ENCODE measurements at places on chromosomes 2 and 18.

DNA sequence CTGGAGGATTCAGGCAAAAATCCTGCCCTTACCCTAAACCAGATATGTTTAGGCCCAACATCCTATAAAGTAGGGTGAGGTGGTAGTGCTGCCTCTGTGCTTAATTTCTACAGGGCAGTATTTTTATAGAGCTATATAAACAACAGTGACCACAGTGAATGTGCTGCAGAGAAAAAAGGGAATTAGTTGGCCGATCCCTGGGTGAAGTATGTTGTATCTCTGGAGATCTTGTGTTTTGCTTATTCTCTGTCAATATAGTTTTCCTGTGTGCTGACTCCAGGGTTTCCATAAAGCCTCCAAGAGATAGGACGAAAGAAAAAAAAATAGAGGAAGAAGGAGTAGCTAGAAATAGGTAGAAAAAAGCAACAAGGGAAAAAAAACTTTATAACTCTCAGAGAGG lies 88.9 kb upstream of the THOC1 start:
- DNase-seq, result no peak

GRCh38 chr2:149472413-149472812 lies 115.2 kb downstream of the MMADHC start:
- DNase-seq, result no peak

DNA sequence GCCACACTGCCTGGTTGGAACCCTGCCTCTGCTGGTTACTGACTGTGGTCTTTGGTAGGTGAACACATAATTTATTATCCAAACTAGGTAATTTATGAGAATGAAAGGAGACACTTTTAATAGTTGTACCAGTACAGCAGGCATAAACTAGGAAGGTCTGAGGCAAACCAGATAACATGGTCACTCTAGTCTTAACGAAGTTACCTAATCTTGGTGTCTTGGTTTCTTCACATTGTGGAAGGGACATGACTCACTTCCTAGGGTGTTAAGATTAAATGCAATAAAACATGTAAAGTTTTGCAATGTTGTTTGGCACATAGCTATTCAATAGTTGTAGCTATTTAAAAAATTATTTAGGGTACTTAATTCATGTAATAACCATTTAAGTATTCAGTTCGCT lies 23.3 kb downstream of the SPTBN1 start:
- DNase-seq, result peak; percentile 33

GRCh38 chr2:19630921-19631320 lies 270.9 kb downstream of the TTC32 start:
- no peak for DNase-seq

DNA sequence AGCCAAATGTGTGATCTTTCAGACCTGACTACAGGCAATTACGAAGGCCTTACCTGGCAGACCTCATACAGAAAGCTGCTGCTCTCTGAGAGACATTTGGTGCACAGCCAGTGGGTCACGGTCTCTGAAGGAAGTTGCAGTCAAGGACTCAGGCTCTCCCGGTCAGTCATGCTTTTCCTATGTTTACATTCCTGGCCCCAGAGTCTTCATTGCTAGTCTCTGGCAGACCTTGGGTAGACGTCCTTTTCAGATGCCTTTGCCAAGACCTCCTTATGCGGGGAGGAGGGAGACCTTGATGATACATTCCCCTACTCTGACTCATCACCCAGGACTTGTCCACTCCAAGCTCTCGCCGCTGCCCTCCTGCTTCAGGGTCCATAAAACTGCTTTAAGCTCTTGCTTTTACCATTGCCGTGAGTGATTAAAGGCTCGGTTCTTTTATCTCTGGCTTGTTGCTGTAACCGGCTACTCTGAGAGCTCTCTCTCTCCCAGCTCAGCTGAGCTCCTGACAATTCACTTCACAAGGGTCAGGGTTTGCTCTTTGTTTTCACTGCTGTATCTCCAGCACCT lies 62.0 kb upstream of the SLC35F5 start:
- no peak for DNase-seq

DNA sequence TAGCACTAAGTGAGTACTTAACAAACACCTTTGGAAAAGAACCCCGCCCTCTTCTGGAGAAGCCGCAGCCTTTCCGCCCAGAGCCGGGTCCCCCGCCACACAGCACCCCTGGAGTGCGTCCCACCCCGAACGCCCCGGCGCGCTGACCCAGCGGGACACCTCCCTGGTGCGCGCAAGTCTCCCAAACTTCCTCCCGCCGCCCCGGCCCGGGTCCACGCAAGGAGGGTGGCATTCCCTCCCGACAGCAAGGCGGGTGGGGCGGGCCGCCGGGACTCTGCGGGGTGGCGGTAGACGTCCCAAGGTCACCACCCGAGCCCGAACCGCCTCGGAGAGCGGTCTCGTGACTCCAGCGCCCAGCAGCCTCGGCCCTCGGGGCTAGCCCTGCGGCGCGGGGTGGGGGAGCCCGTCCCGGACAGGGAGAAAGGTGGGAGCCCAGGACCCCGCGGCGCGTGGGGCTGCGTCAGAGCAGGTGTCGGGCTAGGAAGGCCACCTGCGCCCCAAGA lies 598 bp downstream of the CCDC93 start:
- DNase-seq, result peak; percentile 66

DNA sequence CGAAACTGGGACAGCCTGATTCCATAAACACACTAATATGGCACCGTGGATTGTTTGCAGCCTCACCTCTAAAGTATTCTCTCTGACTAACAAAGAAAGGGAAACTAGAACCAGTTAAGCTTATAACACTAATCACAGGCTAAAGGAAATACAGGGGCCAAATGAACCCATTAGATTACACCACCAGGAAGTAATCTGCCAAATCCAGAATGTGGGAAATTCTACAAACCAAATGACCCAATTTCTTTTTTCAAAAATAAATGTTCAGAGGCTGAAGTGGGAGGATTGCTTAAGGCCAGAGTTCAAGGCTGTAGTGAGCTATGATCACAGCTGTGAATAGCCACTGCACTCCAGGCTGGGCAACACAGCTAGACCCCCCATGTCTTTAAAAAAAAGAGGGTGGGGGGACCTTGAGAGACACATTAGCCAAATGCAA lies 1.5 kb upstream of the MPPE1 start:
- DNase-seq, result peak; percentile 78

DNA sequence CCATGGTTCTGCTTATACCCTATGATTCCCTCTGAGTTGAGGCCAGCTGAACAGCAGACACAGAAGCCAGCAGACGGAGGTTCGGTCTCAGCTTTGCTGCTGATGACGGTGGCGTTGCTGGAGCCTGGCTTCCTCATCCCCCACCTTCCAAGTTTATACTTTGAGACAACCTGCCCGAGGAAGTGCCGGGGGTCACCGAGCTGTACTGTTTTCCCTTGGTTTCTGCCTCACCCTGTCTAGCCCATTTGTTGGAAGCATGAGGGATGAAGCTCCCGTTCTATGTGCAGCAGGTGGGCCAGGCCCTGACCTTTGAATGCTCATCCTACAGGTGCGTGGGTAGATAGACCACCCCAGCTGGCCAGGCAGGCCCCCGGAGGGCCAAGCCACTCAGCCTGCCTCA lies 117.3 kb downstream of the MYCN start:
- no peak for DNase-seq

- DNase-seq, result peak; percentile 40
Measured at GRCh38 chr2:26982102-26982742, 11.8 kb downstream of the MAPRE3 start.

GRCh38 chr2:196534495-196534894 lies 105.0 kb upstream of the CCDC150 start:
- no peak for DNase-seq

DNA sequence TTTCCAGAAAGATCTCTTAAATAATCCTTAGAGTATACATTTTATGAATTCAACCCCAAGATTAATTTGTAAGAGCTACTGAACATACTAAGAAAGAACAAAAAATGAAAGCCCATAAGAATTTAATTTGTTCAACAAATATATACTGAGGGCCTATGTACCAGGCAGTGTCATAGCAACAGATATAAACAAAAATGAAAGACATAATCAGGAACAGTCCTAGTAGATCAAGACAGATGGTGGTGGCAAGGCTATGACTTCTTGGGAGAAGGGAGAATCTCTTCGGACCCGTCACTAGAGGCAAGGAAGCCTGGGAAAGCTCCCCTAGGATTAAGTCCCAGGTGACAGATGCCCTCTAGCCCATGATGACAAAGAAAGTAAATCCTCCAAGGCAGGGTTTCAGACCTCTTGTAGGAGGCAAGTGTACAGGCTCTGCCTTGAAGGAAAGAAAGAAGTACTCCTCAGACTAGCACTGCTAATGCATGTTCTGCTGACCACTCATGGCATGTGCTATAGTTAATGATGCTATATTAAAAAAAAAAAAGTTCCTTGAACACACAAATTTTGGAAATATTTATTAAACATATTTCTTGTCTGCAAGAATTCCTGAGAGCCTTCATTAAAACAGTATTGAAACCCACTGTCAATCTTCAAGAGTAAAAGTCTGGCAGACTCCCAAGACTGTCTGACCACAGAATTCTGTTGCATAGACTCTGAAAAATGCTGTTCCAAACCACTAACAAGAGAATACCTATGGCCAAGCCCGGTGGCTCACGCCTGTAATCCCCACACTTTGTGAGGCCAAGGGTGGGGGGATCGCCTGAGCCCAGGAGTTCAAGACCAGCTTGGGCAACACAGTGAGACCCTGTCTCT lies 31.5 kb downstream of the NOL10 start:
- DNase-seq, result no peak

- no peak for DNase-seq
Measured at GRCh38 chr18:31248783-31249521, 69.0 kb upstream of the DSG1 start.

DNA sequence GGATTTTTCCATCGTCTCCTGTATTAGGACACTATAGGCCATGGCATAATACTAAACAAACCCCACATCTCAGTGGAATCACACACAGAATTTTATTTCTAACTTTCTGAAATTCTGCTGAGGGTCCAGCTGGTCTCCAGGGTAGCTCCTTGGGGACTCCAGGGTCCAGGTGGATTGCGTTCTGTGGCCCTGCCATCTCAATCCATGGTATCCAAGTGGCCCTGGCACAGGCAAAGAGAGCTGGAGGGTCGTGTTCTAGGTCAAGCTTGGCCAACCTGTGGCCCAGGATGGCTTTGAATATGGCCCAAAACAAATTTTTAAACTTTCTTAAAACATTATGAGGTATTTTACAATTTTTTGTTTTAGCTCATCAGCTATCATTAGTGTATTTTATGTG lies 134.6 kb downstream of the CTIF start:
- no peak for DNase-seq

DNA sequence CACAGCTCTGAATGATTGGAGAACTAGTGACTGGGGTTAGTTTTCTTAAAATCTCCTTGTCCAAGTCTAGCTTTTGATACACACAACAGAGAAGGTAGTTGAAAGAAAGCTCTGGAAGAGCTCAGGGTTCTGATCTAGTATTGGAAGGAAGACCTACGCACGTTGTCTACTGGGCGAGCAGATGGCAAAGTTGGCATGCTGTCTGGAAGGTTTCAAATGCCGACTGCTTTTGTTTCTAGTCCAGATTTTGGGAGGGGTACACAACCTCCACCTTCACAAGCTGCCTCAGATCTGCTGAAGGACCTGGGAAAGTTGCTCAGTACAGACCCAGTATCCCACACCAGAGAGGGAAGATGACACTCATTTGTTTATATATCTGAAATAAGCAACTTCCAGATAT lies 507.3 kb downstream of the RNF144A start:
- DNase-seq, result no peak

- DNase-seq, result no peak
Measured at GRCh38 chr2:101364878-101365277, 22.4 kb downstream of the CREG2 start.

DNA sequence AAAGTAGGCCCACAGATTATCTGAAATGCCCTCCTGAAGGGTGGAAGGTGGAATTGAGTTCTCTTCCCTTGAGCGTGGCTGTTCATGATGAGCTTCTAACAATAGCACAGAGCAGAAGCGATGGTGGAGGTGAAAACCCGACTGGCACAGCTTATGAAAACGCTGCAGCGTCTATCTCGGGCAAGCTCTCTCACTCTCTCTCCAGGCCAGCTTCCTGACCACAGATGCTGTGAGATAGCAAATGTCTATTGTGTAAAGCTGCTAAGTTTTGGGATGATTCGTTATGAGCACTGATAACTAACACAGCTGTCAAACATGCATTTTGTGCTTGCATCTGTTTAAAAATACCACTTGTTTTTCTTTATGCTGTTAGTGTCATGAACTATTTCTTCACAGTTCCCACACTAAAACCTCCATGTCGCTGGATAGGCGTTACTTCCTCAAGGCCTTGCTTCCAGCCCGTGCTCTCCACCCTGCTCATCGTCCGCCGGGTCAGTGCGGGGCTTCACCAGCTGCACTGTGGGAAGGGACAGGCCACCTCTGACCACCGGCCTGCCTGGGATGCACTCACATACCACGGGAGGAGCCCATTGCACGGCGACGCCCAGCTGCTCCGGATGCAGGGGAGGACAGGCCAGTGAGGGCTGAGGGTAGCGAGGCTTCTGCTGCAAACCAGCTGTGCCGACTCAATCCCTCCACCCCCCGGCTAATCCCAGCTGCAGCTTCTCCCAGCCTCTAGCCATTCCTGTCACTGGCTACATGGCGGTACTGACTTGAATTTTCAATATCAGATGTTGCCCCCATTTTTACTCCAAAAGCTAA lies 60.0 kb upstream of the OTOS start:
- DNase-seq, result no peak

DNA sequence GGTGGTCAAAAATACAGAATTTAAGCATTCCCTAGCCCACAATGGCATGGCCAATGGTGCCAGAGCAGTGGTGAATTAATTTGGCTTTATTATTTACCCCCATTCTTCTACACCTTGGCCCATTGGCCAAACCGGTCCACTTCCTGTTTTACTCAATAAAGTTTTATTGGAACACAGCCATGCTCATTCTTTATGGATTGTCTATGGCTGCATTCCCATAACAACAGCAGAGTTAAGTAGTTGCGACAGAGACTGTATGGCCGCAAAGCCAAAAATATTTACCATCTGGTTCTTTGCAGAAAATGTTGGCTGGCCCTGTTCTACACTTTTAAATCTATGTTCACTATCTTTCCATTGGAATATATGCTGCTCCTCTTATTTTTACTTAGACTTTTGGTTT lies 130.3 kb upstream of the CCDC68 start:
- DNase-seq, result no peak

DNA sequence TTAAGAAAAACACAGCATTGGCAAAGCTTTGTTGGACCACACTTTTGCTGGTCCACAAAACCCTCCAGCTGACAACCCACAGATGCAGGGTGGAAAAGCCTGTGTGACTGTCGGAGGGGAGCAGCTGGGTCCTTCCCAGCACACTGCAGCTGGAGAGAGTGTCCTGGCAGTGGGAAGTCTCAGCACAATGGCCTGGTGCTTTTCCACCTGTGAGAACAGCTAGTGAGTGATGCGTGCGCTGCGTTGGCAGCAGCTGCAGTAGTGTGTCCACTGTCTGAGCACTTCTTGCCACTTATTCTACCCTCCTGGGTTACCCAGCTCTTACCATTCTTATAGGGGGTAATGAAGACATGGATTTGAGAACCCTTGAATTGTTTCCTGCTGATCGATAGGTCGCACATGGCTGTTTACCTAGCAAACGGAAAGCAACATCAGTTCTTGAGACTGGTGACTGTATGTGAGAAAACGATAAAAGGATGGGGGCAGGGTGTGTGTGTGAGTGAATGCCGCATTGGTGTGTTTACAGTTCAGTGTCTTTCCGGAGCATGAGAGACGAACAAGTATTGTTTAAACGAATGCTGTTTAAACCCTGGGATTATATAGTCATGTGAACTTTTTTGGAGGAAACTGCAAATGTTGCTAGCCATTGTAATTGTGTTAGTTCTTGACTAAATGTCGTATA lies 69.7 kb downstream of the LYPD6 start:
- DNase-seq, result no peak

- DNase-seq, result no peak
Measured at GRCh38 chr2:67486041-67486796, 89.1 kb downstream of the ETAA1 start.

GRCh38 chr2:181872178-181872577 lies 19.4 kb upstream of the ITPRID2 start:
- no peak for DNase-seq
